ENCODE measurements at places on chromosomes 12 and 14.

- DNase-seq: no peak
Observed at GRCh38 chr14:29462772-29463171, 464.9 kb downstream of the PRKD1 start.

DNA sequence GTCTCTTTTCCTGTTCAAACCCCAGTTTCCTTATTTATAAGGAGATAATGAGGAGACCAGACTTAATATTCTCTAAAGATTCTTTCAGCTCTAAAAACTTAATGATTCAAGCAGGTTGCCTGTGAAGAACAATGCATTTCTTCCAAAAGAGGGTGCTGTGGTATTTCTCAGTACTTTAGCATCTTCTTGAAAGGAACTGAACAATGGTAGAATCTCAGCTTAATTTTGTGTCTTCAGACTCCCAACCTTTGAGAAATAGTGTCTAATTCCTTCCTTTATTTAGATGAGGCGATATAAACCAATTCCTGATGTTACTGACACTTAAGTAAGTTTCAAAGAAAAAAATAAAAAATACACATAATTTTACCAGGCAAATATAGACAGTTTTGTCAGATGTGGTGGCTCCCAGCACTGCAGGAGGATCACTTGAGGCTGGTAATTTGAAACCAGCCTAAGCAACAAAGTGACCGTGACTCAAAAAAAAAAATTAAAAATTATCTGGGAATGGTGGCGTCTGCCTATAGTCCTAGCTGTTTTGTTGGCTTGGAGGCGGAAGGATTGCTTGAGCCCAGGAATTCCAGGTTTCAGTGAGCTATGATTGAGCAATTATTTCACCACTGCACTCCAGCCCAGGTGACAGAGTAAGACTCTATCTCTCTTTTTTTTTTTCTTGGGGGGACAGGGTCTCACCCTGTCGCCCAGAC, 76.9 kb upstream of the PSMA6 start:
- DNase-seq: peak; percentile 51

GRCh38 chr14:95307402-95308041, 12.2 kb downstream of the CLMN start:
- no peak for DNase-seq

GRCh38 chr12:111268738-111269572, 99.9 kb downstream of the PHETA1 start:
- no peak for DNase-seq

DNA sequence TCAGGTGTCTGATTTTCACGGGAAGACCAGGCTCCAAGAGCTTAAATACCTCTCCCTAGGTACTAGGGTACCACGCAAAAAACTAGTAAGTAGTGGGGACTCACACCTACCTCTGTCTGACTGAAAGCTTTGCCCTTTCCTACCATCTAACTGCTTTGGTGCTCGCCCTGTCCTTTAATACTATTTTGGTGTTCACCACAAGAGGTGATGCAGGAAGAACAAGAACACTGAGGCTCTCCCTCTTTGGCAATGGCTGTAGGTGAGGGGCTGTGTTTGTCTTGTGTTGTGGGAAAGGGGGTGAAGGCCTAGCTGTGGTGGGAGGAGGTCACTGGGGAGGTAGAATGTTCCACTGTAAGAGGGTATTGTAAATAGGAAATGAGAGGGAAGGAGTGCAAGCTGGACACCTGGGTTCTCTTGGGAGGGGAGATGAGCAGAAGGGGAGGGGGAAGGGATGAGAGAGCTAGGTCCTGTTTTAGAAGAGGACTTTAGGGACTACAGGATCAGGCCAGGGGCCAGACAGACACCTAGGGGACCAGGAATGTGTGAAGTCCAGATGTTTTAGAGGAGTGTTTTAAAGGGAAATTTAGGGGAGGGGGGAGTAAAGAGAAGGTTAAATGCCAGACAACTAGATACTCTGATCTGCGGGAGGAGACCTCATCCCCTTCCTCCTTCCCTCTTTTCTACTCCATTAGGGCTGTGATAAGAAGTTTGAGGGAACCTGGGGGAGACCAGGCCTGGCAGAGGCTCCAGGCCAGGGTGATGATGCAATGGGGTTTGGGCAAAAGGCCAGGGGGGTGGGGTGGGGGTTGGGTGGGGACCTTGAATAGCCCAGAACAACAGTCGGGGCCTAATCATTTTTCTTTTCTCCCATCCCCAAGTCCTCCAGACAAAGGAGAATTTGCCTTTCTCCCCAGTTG, 2.1 kb downstream of the ITGA5 start:
- no peak for DNase-seq

GRCh38 chr12:109612975-109613502, 39.4 kb downstream of the MVK start:
- DNase-seq: no peak

GRCh38 chr14:51094282-51094821, 553 bp downstream of the TRIM9 start:
- no peak for DNase-seq

- DNase-seq: no peak
Observed at GRCh38 chr12:92029902-92030586, 115.6 kb downstream of the BTG1 start.

DNA sequence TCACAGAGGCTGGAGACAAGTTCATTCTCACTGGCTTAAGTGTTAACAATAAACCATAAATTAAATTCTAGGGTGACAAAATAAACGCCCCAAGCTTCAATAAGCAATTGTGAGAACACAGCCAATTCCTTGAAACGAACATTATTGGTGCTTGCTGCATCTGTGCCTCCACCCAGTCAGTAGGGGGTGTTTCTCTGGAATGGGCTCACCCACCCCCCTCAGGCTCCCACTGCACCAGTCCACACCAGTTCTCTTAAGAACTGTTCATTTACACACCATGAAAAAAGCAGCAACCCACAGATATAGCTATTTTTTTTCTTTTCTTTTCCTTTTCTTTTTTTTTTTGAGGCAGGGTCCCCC, 34.7 kb downstream of the CDC42BPB start:
- DNase-seq: no peak

GRCh38 chr12:32000373-32001005, 41.3 kb downstream of the RESF1 start:
- DNase-seq: no peak

DNA sequence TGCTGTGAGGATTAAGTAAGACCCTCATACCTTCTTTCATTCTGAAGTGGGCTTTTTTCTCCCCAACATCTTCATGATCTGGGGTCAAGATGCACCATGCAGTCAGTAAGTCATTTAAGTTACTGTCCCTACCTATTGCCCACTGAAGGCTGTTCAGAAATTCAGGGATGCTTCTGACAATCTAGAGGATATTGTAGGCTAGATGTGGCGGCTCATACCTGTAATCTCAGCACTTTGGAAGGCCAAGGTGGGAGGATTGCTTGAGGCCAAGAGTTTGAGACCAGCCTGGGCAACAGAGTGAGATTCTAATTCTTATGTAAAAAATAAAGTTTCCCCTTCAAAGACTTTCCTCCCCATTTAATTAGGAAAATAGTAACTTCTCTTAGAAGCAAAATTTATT, 28.7 kb downstream of the PHETA1 start:
- DNase-seq: no peak

GRCh38 chr14:91897106-91897701, 29.9 kb upstream of the TC2N start:
- peak; percentile 43 for DNase-seq

DNA sequence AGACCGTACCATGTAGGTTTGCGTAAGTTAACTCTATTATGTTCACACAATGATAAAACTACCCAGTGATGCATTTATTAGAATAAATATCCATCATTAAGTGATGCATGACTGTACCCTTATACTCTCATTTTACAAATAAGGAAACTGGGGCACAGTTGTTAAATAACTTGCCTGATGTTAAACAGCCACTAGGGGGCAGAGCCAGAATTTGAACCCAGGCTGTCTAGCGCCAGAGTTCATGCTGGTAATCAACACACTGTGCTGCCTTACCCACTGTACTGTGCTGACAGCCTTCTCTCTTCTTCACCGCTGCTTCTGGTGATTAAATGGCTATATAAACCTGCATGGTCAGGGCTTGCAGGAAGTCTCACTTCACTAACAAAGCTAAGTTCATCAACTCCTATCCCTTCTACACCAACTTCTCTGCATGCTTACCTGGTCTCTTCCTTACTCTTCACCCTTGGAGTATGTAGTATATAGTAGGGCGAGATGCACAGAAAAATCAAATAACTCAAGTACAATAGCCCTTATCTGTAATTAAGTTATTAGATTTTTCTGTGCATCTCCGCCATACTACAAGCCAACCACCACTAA, 43.6 kb upstream of the APPL2 start:
- DNase-seq: no peak

- DNase-seq: no peak
Observed at GRCh38 chr14:105505101-105505500, 14.1 kb downstream of the TEDC1 start.

GRCh38 chr14:58557242-58557641, 80.5 kb upstream of the DACT1 start:
- DNase-seq: no peak

DNA sequence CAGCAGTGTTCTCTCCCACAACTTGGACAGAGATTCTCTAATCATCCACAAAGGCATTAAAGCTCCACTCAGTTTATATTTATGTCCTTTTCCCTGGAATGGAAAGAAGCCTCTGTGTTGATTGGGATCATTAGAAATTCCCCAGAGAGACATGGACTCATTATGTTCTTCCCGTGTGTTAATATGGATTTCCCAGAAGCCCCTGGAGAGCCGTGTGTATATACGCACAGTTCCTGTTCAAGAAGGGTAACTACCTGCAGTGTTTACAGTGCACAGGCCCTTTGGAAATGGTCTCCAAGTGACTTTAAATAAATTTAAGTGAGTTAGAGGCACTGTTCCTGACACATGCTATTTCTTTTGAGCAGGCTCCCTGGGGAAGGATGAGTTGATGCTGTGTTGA, 428.0 kb upstream of the TMTC1 start:
- DNase-seq: no peak

- DNase-seq: no peak
Observed at GRCh38 chr14:25933731-25934130, 664.1 kb downstream of the NOVA1 start.

GRCh38 chr12:89179245-89179644, 173.1 kb downstream of the DUSP6 start:
- no peak for DNase-seq

- no peak for DNase-seq
Observed at GRCh38 chr14:68782091-68782981, 10.5 kb downstream of the ZFP36L1 start.

DNA sequence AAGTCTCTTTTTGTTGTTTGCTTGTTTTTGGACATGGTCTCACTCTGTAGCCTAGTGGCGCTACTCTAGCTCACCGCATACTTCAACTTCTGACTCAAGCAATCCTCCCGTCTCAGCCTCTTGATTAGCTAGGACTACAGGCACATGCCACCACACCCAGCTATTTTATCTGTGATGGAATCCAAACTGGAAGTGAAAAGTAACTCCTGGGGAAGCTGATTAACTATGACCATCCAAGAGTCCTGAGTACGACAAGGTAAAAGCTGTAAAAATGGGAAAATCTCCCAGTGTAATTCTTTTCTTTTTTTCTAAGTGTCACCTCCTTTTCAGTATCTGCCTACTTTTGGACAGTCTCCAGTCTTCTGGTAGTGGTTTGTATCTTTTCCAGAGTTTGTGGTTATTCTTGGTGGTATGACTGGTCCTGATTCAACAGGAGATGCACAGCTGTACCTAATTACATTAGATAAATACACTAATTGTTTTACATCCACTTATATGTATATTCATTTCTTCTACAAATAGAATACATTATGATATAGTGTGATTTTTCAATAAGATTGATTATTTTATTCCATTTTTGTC, 97.8 kb downstream of the SLC6A15 start:
- DNase-seq: peak; percentile 47

GRCh38 chr12:43891856-43892574, 56.1 kb downstream of the TMEM117 start:
- DNase-seq: no peak

GRCh38 chr12:116135209-116135930, 142.1 kb downstream of the MED13L start:
- no peak for DNase-seq

GRCh38 chr12:11953523-11953922, 117.2 kb upstream of the BCL2L14 start:
- DNase-seq: no peak

GRCh38 chr14:69320581-69321365, 60.8 kb downstream of the GALNT16 start:
- DNase-seq: no peak

DNA sequence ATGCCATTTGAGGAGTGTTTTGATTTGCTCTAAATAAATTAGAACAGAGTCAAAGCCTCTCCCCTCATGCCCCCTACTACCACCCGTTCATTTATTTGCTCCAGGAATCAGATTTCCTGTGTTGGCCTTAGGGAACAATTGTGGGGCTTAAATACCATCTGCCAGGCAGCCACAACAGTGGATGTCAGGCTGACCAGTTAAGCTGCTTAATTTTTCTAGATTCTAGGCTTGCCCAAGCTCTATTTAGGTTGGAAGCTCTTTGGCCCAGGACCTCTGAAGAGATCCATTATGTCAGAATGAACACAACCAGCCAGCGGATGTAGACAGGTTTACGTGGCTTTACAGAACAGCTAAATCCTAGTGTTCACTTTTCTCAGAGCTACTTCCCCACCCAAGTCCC, 1.0 kb upstream of the TIMELESS start:
- no peak for DNase-seq
